ENCODE measurements at places on chromosomes 2 and 18. TPM values are rescaled to one million over a fixed set of nuclear protein-coding genes. Genes with fewer than 3 reads are reported as not detected.

The DPYSL5 gene
- total RNA-seq, result 1.4 TPM

The TUBB8B gene
- not detected for total RNA-seq

The SP100 gene
- 106 TPM for total RNA-seq

The CYTIP gene
- total RNA-seq, result 3.3 TPM

The SPR gene
- 35.0 TPM for total RNA-seq

The KLHL41 gene
- 1.6 TPM for total RNA-seq

The SRD5A2 gene
- total RNA-seq, result not detected

The CYRIA gene
- total RNA-seq, result 15.3 TPM

The FOXI3 gene
- total RNA-seq, result not detected

The ERFE gene
- not detected for total RNA-seq

The NPC1 gene
- 55.9 TPM for total RNA-seq

The CFC1 gene
- not detected for total RNA-seq

The CREG2 gene
- 0.36 TPM for total RNA-seq

The IMPA2 gene
- 66.5 TPM for total RNA-seq

The GEN1 gene
- total RNA-seq, result 5.0 TPM

The SPP2 gene
- total RNA-seq, result not detected

The CYS1 gene
- total RNA-seq, result 8.9 TPM

The TIMM21 gene
- 65.3 TPM for total RNA-seq

The SCN1A gene
- 0.36 TPM for total RNA-seq

The RTP5 gene
- total RNA-seq, result 0.16 TPM

The NPHP1 gene
- 12.5 TPM for total RNA-seq

The CD8B2 gene
- total RNA-seq, result not detected

Measured in sigmoid colon (tissue), 7 donors.